ENCODE measurements at places on chromosomes 5 and 9. TPM values are rescaled to one million over a fixed set of nuclear protein-coding genes. Genes with fewer than 3 reads are reported as not detected.

DNA sequence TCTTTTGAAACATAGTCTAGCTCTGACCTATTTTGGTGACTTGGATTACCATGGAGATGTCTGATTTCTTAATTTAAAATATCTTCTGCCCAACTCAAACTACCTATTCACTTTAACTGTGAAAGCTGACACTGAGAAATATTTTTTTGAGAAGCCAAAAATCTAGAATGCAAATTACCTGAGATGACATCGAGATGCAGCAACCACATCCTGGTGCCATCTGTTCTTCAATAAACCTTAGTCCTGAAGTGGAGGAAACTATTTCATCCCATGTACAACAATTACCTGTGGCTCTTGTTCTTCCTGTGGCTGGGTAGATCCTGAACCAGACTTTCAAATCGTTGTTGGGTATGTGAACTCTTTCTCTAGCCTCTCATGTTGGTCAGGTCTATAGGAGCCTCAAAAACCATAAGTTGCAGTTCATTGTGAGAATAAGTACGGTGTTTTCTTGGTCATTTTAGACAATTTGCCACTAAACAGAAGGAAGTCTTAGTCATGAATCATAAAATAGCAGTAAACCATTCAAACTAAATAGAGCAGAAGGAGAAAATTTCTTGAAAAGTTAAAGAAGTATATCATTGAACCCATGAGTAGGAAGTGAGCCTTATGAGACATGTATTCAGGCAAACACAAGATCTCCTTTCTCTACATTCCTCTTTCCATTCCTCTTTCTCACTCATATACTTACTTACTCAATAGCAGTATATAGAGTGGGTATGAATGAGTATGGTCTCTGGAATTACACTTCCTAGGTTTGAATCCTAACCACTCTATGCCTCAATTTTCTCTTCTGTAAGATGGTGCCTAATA, 176.0 kb downstream of the HMHB1 start:
- no peak for DNase-seq
- no peaks in the 10 kb centered on the region for H3K36me3 ChIP-seq
- no peak overlapping the region for H3K4me3 ChIP-seq
- H3K4me1 ChIP-seq: peaks cover 19% of the 10 kb centered on the region
- no peak overlapping the region for H3K27ac ChIP-seq
- no peaks in the 10 kb centered on the region for H3K27me3 ChIP-seq

DNA sequence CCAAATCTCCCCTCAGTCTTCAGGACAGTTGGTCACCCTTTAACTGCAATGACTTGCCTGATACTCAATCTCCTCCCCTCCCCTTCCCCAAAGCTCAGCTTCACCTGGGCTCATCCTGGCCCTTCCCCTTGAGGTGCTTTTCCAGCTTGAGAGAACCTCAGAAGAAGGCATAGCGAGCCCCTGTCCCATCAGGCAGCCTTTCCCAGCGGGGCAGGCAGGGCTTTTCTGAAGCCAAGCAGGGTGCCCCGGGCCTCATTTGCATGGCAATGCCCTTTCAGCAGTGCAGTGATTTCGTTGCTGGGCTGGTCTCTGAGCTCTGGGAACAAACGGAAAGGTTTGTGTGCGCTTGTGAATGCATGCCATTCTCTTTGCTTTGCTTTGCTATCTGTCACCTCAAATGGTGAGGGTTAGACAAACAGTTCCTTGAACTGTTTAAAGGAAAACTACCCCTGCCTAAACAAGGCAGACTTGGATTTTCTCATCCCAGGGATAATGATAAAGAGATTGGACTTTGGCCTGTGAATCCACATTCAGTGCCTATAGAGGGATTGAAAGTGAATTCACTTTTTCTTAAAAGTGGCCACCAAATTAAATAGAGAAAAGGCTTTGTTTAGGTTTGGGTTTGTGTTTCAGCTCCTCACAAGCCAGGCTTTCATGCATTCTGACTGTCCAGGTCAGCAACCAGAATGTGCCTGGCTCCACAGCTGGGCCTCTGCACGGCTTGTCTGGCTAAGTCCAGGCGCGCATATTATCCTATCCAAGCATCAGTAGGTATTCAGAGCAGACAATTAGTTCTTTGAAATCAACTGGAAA, 165.3 kb downstream of the ZNF608 start:
- no peaks in the 10 kb centered on the region for H3K36me3 ChIP-seq
- no peak overlapping the region for H3K4me3 ChIP-seq
- H3K27ac ChIP-seq: no peak overlapping the region
- no peak for DNase-seq

GRCh38 chr5:14665949-14666348, 1.4 kb downstream of the OTULIN start:
- H3K36me3 ChIP-seq: no peaks in the 10 kb centered on the region
- H3K27ac ChIP-seq: peak overlapping the region; percentile 90
- H3K4me1 ChIP-seq: peaks cover 29% of the 10 kb centered on the region
- DNase-seq: no peak
- H3K4me3 ChIP-seq: peak overlapping the region; percentile 69

- no peaks in the 10 kb centered on the region for H3K4me1 ChIP-seq
- H3K27ac ChIP-seq: no peak overlapping the region
- no peak overlapping the region for H3K4me3 ChIP-seq
- H3K36me3 ChIP-seq: no peaks in the 10 kb centered on the region
- no peaks in the 10 kb centered on the region for H3K27me3 ChIP-seq
Observed at GRCh38 chr5:110996742-110997141, 74.8 kb upstream of the TSLP start.

DNA sequence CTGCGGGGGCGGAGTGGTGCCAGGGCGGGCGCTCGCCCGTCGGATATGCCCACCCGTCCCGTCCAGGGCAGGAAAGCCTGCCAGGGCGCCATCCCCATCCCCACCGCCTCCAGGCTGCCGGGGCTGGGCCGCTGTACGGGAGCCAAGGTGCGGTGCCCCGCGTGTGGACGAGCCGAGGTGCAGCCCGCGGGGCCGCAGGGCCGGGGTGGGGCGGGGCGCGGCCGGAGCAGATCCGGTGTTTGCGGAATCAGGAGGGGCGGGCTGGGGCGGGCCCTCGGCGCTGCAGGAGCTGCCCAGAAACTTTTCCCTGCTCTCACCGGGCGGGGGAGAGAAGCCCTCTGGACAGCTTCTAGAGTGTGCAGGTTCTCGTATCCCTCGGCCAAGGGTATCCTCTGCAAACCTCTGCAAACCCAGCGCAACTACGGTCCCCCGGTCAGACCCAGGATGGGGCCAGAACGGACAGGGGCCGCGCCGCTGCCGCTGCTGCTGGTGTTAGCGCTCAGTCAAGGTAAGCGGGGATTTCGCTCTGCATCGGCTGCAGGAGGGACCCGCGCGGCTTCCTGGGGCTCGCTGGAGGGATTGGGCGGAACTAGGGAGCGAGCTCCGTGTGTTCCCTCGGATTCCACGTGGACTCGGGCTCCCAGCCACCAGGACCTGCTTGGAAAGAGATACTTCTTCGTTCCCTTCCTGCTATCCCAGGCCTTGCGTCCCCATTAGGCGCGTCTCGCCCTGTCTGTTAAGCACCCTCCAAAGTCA, at the start of gene ITGA2:
Gene ITGA2 (plus strand): TSS at position 328 of the 756 bp plus-strand sequence. CDS start 117 bp downstream, at position 445.
- peaks cover 7% of the 10 kb centered on the region for H3K27me3 ChIP-seq
- peak; percentile 68 for DNase-seq
- H3K36me3 ChIP-seq: no peaks in the 10 kb centered on the region

Gene HMGCR
- 14.0 TPM for total RNA-seq

GRCh38 chr5:55173687-55174230, 782 bp upstream of the CDC20B start:
- peaks cover 30% of the 10 kb centered on the region for H3K4me1 ChIP-seq
- no peaks in the 10 kb centered on the region for H3K36me3 ChIP-seq
- H3K4me3 ChIP-seq: peak overlapping the region; percentile 46
- no peak overlapping the region for H3K27ac ChIP-seq
- H3K27me3 ChIP-seq: peaks cover 46% of the 10 kb centered on the region

- no peaks in the 10 kb centered on the region for H3K36me3 ChIP-seq
- H3K27ac ChIP-seq: peak overlapping the region; percentile 20
- no peak overlapping the region for H3K4me3 ChIP-seq
Observed at GRCh38 chr5:116371431-116371830, 203.2 kb downstream of the SEMA6A start.

- H3K27ac ChIP-seq: no peak overlapping the region
- no peak overlapping the region for H3K4me3 ChIP-seq
- H3K36me3 ChIP-seq: no peaks in the 10 kb centered on the region
- H3K27me3 ChIP-seq: no peaks in the 10 kb centered on the region
- H3K4me1 ChIP-seq: peaks cover 7% of the 10 kb centered on the region
- no peak for DNase-seq
Observed at GRCh38 chr9:123411191-123411590, 55.2 kb downstream of the CRB2 start.

DNA sequence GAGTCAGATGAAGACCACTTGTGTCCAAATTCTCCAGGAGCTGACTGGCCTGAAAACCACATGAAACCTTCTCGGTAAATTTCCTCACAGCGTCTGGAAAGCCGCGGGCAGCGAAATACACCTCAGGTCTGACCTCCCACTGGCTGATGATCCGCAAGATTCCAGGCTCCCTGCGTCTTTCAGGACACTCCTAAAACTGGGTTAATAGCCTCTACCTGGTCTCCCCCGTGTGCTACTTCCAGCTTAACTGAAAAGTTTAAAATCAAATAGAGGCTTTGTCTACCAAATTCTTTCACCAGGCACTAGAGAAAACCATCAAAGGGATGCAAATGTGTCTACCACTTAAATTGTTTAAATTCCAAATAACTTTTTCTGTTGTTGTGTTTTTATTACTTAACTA, 312.6 kb downstream of the DRD1 start:
- no peak for DNase-seq
- no peak overlapping the region for H3K27ac ChIP-seq
- H3K4me3 ChIP-seq: no peak overlapping the region
- H3K4me1 ChIP-seq: no peaks in the 10 kb centered on the region

Gene PRDM9
- not detected for total RNA-seq

DNA sequence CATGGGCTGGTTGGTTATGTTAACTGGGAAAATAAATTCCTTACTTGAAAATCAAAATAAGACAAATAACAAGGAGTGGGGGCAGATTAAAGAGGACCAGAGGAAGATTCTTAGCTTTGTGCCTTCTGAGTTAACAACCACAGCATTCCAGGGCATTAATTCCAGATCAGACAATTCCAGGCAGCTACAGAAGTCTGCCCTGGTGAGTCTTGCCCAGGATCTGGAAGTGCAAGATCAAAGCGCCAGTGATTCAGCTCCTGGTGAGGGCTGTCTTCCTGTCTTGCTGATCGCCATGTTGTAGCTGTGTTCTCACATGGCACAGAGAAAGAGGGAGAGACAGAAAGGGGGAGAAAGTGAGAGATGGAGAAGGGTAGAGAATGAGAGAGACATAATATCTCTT, 65.6 kb downstream of the ANXA2R start:
- no peaks in the 10 kb centered on the region for H3K4me1 ChIP-seq
- no peaks in the 10 kb centered on the region for H3K36me3 ChIP-seq

GRCh38 chr9:18253950-18254349, 220.0 kb upstream of the ADAMTSL1 start:
- no peak overlapping the region for H3K4me3 ChIP-seq
- H3K27me3 ChIP-seq: no peaks in the 10 kb centered on the region
- peaks cover 5% of the 10 kb centered on the region for H3K4me1 ChIP-seq
- H3K27ac ChIP-seq: no peak overlapping the region
- H3K36me3 ChIP-seq: no peaks in the 10 kb centered on the region

- no peak overlapping the region for H3K27ac ChIP-seq
- H3K4me1 ChIP-seq: no peaks in the 10 kb centered on the region
- no peaks in the 10 kb centered on the region for H3K27me3 ChIP-seq
- no peak overlapping the region for H3K4me3 ChIP-seq
Observed at GRCh38 chr9:130396581-130396980, 48.2 kb upstream of the ASS1 start.

GRCh38 chr9:111975709-111976108, 79.1 kb downstream of the UGCG start:
- no peak for DNase-seq
- no peaks in the 10 kb centered on the region for H3K36me3 ChIP-seq
- H3K27me3 ChIP-seq: no peaks in the 10 kb centered on the region
- no peaks in the 10 kb centered on the region for H3K4me1 ChIP-seq
- no peak overlapping the region for H3K4me3 ChIP-seq

Gene SLC34A1
- not detected for total RNA-seq

DNA sequence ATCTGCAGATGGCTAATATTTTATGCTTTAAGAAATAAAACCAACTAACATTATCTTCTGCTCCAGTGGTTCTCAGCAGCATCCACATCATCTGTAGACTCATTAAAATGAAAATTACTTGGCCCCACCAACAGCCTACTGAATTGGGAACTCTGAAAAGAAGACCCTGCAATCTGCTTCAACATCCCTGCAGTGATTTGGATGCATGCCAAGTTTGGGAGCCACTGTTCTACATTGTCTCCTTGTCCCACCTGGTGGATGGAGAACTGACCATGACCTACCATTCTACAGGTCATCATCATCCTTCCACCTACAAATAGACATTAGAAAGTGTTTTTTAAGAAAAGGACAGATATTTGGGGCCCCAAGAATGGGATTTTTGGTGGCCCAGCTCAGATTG, 71.1 kb downstream of the ACER2 start:
- no peaks in the 10 kb centered on the region for H3K4me1 ChIP-seq
- DNase-seq: no peak
- no peak overlapping the region for H3K4me3 ChIP-seq
- no peaks in the 10 kb centered on the region for H3K36me3 ChIP-seq
- no peaks in the 10 kb centered on the region for H3K27me3 ChIP-seq
- H3K27ac ChIP-seq: no peak overlapping the region

DNA sequence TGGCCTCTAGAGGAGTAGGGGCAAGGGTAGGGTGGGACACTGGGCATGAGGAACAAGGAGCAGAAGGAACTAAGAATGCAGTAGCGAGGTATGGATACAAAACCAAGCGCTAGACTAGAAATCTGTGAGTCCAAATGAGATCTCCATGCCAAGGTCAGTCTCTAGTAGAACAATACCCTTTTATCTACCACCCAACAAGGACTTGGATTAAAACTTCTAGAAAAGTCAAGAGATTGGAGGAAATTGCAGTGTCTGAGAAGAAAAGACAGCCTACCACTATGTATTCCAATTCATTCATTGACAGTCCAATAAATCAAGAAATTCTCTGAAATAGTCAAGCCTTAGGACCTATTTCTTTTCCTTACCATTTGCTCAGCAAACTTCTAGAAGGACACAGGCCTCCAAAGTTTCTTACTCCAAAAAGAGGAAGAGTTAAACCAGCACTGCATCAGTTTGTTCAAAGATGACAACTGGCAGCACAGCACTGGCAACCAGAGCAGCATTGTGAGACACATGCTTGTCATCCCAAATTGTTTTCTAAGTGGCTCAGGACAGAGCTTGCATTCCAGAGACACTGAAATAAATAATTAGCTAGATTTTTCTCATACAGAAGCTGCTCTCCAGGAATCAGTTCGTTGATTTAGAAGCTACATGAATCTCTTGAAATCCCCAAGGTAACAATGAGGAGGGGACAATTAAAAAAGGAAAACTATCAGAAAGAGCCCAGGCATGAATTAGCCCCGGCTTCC, 22.6 kb downstream of the ABCA1 start:
- peaks cover 94% of the 10 kb centered on the region for H3K4me1 ChIP-seq
- no peak overlapping the region for H3K4me3 ChIP-seq
- H3K27me3 ChIP-seq: no peaks in the 10 kb centered on the region
- H3K27ac ChIP-seq: peak overlapping the region; percentile 64
- DNase-seq: no peak
- H3K36me3 ChIP-seq: peaks cover 6% of the 10 kb centered on the region

- no peaks in the 10 kb centered on the region for H3K4me1 ChIP-seq
- no peak for DNase-seq
- H3K4me3 ChIP-seq: no peak overlapping the region
- H3K27me3 ChIP-seq: no peaks in the 10 kb centered on the region
- no peak overlapping the region for H3K27ac ChIP-seq
Observed at GRCh38 chr5:96329886-96330529, 103.0 kb downstream of the PCSK1 start.

- H3K27ac ChIP-seq: peak overlapping the region; percentile 85
- H3K27me3 ChIP-seq: no peaks in the 10 kb centered on the region
- H3K36me3 ChIP-seq: no peaks in the 10 kb centered on the region
- H3K4me1 ChIP-seq: peaks cover 20% of the 10 kb centered on the region
Observed at GRCh38 chr9:126327714-126328185, 1.1 kb downstream of the MVB12B start.

Gene C6
- total RNA-seq: 5.3 TPM
